Adrenal gland (tissue), 19 donors: ENCODE measurements at places on chromosomes 2 and 18. TPM values are rescaled to one million over a fixed set of nuclear protein-coding genes. Genes with fewer than 3 reads are reported as not detected.

- H3K4me3 ChIP-seq, result no peak overlapping the region
- no peaks in the 10 kb centered on the region for H3K27me3 ChIP-seq
- no peak overlapping the region for H3K27ac ChIP-seq
- DNase-seq, result no peak
- no peaks in the 10 kb centered on the region for H3K4me1 ChIP-seq
- no peaks in the 10 kb centered on the region for H3K36me3 ChIP-seq
Observed at GRCh38 chr2:205889114-205889513, 196.9 kb downstream of the INO80D start.

- no peak overlapping the region for H3K27ac ChIP-seq
- no peak overlapping the region for H3K4me3 ChIP-seq
- DNase-seq, result no peak
- H3K27me3 ChIP-seq, result no peaks in the 10 kb centered on the region
- H3K4me1 ChIP-seq, result no peaks in the 10 kb centered on the region
- H3K36me3 ChIP-seq, result no peaks in the 10 kb centered on the region
Observed at GRCh38 chr2:72004201-72004915, 143.3 kb downstream of the CYP26B1 start.

DNA sequence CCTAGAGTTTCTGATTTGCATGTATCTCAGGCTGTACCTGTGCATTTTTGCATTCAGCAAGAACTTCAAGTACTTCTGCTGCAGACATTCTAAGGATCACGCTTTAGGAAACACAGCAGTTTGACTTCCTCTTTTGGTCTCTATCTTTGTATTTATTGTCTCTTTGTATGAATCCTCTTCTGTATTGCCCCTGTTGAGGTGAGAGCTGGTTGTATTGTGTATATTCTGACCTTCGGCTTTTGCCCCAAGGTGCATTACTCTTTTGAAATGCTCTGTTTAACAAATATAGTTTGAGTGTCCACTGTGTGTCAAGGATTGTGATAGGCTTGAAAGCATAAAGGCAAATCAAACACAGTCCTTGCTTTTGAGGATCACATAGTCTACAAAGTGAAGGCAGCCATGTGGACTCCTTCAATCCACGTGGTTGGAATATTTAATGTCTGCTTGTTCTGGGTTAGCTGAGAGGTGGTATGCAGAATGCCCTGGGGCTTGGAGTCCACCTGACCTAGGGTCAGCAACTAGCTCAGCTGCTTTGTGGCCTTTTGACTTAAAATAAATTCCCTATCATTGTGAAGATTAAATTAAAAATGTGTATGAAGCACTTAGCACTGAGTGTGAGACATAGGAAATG lies 108.1 kb downstream of the LYPD6 start:
- DNase-seq, result no peak
- H3K27me3 ChIP-seq, result no peaks in the 10 kb centered on the region
- H3K36me3 ChIP-seq, result no peaks in the 10 kb centered on the region
- no peaks in the 10 kb centered on the region for H3K4me1 ChIP-seq

Gene ZNF385B
- 2.7 TPM for total RNA-seq

Gene REEP1
- 4.0 TPM for total RNA-seq

Gene DSG2
- total RNA-seq, result 2.0 TPM
